ENCODE measurements at places on chromosomes 1 and 21. TPM values are rescaled to one million over a fixed set of nuclear protein-coding genes. Genes with fewer than 3 reads are reported as not detected.

The GJA9 gene
- total RNA-seq = not detected

The PDZK1 gene
- total RNA-seq = not detected

The TENT5C gene
- total RNA-seq = 0.54 TPM

The CORT gene
- total RNA-seq = not detected

The FLG2 gene
- total RNA-seq = not detected

The USH2A gene
- not detected for total RNA-seq

The IL10 gene
- not detected for total RNA-seq

The SPATA21 gene
- total RNA-seq = not detected

The CYP4Z1 gene
- total RNA-seq = not detected

The MSH4 gene
- under 0.01 TPM for total RNA-seq

The CRNN gene
- not detected for total RNA-seq

The AXDND1 gene
- total RNA-seq = not detected

The S100A12 gene
- total RNA-seq = not detected

The TFF2 gene
- total RNA-seq = not detected

The RAVER2 gene
- total RNA-seq = 3.6 TPM

The NBPF4 gene
- total RNA-seq = not detected

Measured in cardiac atrium fibroblast (primary cell).